ENCODE measurements at places on chromosomes 1 and 21. TPM values are rescaled to one million over a fixed set of nuclear protein-coding genes. Genes with fewer than 3 reads are reported as not detected.
A peak's percentile ranks its signal among the peaks of the same experiment; 100 is the strongest.

- DNase-seq: no peak
Observed at GRCh38 chr1:224565611-224566406, 50.3 kb upstream of the CNIH3 start.

Gene PGD
- 191 TPM for polyA plus RNA-seq

GRCh38 chr1:5727871-5728643, 264.2 kb downstream of the NPHP4 start:
- DNase-seq: no peak

GRCh38 chr21:31713973-31714740, 17.8 kb downstream of the SCAF4 start:
- DNase-seq: no peak

Gene SHISAL2A
- polyA plus RNA-seq: 1.3 TPM

DNA sequence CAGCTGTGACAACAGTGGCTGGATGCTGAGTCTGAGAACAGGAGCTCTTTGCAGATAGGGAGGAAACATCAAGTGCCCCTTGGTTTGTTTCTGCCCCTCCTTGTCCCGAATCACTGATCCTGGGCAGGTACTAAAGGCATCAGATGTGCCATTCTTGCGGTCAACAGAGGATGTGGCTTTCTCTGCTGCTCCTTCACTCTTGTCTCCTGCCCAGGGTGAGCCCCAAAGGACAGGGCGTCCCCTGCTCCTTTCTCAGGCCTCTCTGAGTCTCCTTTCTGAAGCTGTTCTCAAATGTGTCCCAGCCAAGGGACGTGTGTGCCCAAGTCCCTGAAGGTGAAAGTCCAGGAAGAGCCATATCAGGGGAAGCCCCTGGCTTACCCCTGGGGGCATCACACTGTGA, 31.7 kb downstream of the SLC37A1 start:
- DNase-seq: no peak

- DNase-seq: peak; percentile 59
Observed at GRCh38 chr1:239951511-239952140, 140.1 kb upstream of the FMN2 start.

DNA sequence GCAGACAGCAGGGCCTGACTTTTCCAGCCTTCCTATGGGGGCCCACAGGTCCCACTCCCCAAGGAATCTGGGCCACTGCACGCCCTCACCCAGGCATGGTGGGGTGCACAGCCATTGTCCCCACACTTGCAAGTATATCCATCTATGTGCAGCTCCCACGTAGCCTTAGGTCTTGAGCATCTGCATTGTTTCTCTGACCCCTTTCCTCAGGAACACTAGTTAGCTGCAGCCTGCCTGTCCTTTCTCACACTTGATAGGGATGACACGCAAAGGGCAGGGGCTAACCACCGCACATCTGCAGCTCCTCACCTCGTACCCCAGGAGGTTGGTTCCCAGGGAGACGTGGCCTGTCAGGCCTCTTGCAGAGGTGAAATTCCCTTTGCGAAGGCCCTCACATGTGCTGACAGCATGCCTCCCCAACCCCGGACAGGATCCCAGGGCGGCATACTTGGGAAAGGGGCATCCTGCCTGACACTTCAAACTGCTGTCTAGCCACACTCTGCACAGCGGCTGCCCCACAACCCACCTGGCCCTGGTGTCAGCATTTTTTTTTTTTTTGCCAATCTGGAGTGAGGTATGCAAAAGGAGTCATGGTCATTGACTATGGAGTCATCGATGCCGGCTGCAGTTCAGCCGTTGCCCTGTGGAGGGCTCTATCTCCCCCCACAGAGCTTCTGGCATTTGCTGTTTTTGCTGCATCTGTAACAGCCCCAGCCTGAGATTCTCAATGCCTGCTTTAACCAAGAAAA, 5.0 kb downstream of the JMJD4 start:
- DNase-seq: no peak

DNA sequence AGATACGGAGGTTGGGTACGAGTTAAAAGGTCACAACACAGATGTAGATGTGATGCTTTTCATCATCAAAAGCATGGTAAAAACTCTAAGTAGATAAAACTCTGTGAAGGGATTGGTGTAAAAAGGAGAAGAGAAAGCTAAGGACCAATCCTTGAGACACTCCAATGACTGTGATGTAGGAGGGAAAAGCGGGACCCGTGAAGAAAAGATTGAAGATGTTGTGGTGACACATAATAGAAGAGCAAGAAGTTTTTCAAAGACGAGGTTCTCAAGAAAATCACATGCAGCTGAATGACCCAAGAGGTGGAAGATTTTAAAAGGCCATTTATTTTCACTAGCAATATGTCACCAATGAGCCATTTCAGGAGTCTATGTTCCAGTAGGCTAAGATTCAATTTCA, 179.5 kb downstream of the MRPL39 start:
- no peak for DNase-seq

Gene VCAM1
- 37.0 TPM for polyA plus RNA-seq

DNA sequence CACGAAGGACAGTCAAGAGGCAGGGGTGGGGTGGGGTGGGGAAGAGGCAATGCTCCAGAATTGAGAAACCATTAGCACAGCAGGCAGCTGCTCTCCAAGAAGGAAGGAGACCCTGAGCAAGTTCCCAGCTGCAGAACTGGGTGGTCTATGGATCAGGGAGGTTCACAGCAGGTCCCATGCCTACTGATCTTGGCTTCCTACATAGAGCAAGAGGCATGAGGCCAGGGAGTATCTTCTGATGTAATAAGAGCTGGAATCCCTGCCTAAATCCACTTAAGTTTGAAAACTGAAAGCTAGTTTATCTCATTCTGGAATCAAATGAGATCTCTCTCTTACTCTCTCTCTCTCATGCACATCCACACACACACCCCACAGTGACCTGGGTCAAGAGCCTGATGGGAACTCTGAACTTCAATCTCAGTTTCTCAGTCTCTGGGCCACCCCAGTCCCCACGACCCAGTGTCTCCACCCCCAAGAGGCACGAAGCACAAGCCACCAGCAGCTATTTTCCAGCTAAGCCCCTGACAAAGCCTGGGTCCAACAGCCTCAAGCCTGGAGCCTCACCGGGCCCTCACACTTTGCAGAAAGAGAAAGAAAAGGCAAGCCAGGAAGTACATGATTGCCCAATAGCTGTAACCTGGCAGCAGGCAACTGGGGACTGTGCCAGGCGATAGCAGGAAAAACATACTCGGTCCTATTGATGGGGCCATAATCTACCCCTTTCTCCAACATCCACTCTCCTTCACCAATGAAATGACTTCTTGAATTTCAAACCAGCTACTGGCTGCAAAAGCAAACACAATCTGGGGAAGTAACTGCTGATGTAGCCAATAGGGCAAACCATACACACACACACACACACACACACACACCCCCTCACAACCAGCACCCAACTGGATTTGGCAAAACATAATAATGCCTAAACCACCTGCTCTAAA, 2.2 kb downstream of the NUAK2 start:
- DNase-seq: no peak

DNA sequence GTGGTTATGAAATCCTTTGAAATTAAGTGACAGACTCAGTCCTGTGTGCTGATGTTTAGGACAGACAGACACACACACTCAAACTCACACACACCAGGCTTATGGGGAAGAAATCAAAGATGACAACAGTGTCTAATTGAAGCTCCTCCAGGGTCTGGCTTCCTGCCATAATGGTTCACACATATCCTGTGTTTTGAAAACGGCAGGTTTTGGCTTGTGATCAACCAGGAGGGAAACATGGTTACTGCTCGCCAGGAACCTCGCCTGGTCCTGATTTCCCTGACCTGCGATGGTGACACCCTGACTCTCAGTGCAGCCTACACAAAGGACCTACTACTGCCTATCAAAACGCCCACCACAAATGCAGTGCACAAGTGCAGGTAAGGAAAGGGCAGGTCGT, 4.6 kb downstream of the MTARC1 start:
- DNase-seq: no peak

DNA sequence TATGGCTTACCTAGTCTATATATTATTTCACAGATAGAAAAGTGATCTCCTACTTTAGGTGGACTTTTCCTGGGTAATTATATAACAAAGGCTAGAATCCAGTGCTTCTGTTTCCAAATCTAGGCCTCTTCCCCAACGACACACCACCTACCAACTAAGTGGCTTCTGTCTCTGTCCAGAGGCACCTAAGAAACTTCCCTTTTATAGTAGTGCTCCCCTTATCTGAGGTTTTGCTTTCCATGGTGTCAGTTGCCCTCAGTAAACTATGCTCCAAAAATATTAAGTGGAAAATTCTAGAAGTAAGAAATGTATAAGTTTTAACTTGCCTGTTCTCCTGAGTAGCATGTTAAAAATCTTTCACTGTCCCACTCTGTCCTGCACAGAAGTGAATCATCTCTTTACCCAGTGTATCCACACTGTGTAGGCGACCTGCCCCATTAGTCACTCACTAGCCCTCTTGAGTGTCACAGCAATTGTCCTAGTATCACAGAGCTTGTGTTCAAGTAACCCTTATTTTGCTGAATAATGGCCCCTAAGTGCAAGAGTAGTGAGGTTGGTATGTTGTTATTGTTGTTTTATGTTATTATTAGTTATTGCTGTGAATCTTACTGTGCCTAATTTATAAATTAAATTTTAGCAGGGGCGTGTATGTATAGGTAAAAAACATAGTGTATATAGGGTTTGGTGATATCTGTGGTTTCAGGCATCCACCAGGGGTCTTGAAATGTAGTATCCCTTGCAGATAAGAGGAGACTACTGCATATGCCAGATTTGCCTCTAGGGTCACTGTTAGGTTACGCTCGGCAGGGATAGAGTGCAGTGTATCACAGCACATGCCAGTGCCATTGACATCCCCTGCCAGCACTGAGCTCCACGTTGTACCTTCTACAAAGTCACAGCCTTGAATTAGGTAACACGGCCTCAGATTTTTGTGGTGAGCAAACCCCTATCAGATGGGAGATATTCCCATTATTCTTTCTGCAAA, 14.7 kb upstream of the CD53 start:
- DNase-seq: no peak

GRCh38 chr1:226027538-226028217, 28.5 kb upstream of the SDE2 start:
- no peak for DNase-seq

DNA sequence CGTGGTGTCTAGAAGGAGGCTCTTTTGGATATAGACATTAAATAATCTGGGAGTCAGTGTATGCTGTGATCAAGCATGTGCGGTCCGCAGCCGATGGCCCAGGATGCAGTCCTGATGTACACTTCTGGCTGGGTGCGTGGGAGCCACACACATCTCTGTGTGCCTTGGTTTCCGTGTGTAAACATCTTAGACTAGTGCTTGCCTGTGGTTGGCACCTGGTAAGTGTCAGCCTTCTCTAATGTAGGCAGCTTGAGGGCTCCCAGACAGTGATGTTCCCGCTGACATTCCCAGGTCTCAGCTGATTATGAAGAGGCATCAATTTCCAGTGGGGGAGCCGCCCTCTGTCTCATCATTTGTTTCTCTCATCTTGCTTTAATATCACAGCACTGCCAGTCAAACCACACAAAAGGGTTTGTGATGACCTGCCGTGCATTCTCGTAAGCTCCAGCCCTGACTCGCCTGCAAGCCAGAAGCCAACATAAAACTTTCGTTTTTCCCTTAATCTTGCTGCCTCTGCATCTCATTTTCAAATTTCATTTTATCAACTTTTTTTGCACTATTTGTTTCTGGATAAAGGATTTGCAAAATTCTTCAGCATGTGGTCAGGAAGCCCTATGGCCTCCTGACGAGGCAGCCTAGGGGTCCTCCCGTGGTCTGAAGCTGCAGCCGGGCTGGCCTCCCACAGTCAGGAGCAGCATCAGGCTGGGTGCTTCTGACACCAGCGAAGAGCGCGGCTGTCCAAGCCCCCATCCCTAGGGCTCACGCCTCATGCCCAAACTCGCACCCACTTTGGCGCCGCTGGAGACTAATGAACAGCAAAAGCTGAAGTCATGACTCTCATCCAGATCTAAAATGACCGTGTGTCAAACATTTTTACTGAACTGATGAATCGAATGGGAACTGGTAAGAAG, 28.1 kb downstream of the PDE9A start:
- no peak for DNase-seq

- DNase-seq: no peak
Observed at GRCh38 chr1:24928689-24929397, 1.2 kb downstream of the RUNX3 start.

GRCh38 chr1:227734856-227735538, at the start of the genes JMJD4 and SNAP47:
Gene JMJD4, minus strand, starts transcription at chr1:227735302. Its CDS starts 29 bp downstream, at chr1:227735273.
Gene SNAP47, plus strand, starts transcription at chr1:227735435. Its CDS starts 12,302 bp downstream, at chr1:227747737.
- no peak for DNase-seq

Gene INSRR
- polyA plus RNA-seq: 1.9 TPM

DNA sequence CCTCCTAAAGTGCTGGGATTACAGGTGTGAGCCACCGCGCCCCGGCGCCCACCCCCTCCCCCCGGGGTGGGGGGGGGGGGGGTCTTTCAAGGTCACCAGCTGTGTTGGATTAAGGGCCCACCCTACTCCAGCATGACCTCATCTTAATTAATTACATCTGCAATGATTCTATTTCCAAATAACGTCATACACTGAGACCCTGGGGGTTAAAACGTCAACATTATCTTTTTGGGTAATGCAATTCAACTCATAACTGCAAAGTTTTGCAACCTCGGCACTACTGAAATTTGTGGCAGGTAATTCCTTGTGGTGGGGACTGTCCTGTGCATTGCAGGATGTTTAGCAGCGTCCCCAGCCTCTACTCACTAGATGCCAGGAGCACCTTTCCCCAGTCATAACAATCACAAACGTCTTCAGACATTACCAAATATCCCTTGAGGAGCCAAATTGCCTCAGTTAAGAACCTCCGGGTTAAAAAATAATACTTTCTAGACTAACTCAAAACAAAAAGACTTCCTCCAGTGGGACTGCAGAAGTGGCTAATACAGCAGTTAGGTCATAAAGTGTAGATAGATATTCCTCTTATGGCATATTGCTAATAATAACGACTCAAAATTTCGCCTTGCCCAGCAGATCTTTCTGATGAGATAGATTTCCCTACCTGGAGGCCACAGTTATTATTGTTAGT, 233.0 kb upstream of the KAZN start:
- DNase-seq: no peak

Gene SUSD4
- polyA plus RNA-seq: 12.7 TPM

Gene FCRL5
- 0.14 TPM for polyA plus RNA-seq

DNA sequence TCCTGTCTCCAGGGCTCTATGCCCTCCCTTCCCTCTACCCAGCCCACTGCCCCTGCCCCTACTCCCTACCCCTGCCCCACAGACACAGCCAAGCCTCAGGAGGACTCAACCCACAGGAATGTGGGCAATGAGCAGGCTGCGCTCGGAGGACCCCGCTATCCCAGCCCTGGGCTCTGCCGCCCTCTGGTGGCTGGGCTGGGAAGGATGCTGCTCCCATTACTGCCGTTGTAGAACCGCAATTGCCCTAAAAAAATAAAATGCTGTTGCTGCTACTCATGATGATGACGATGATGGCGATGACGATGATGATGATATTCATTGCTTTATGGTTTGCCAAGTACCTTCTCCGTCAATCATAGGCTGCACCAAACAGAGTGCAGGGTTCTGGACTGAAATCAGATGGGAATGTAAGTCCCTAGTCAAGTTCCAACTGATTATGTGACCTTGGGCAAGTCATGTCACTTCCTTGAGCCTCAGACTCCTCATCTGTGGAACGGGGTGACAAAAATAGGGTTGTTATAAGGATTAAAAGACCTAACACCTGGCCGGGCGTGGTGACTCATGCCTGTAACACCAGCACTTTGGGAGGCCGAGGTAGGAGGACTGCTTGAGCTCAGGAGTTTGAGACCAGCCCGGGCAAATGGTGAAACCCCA, 24.6 kb downstream of the ARHGEF19 start:
- DNase-seq: no peak

Measured in left renal cortex interstitium (tissue), 4 donors.